ENCODE measurements at places on chromosomes 5 and 9.

GRCh38 chr9:113636165-113636564 is 172.6 kb downstream of the RGS3 start:
- DNase-seq, result no peak

DNA sequence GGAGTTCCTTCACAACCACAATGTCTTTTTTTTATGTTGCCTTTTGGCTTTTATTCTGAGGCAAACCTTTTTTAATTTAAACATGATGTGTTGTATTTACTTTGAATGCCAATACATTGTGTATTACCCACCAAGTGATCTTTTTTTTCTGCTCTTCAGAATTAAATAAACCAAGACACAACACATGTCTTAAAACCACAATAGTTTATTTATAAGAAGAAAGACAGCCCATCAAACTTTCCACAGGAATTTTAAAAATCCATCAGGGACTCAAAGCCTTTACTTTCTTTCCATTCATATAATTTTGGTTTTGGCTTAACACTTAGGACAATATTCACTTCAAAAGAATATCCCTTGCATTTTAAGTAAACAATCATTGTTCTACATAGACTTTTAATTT is 321.8 kb upstream of the MEF2C start:
- no peak for DNase-seq

DNA sequence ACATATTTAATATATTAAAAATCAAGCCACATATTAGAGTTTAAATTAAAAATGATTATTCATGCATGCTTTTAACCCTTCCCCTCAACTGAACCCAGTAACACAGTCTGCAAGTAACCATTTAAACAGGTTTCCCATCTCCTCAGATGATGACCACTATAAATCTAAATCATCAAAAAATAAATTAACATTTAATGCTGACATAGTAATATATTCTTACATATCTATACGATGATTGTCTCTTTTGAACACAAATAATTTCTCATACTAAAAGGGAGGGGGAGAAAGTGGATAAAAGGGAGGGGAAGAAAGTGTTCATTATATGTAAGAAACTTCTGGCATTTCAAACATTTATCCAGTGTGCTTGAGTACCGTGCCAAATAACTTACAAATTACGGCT is 701.6 kb downstream of the MTRR start:
- DNase-seq, result no peak

DNA sequence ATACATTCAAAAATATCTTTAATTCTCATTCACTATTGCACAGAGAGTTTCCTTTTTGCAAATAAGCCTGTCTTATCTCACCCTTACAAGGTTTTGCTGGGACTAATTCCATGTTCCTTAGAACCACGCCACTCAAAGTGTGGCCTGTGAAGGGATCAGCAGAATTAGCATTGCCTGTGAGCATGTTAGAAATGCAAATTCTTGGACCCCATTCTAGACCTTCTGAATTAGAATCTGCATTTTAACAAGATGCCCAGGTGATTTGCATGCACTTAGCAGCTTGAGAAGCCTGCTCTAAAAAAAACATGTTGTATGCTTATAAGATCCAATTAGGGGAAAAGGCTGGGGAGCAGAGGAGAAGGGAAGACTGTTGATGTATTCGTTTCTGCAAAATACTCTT is 460.0 kb downstream of the NTRK2 start:
- DNase-seq, result no peak

DNA sequence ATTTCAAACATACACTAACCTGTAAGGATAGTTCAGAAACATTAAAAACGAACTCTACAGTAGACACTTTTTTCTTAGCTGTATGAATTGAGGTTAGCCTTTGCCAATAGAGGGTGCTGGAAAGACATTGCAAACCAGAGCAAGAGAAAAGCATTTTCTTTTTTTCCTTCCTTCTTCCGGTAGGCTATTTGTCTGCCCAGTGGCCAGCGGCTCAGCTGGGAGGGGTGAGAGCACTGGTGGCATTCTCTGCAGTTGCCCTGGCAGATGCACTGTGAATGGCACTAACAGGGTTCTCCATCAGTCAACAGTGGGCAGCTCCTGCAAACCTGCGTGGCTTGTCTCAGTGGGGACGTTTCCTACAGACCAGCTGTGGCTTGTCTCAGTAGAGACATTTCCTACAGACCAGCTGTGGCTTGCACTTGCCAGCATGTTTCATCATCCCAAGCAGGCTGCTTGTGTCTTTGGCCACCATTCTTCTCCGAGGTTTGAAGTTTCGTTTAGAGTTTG is 984.5 kb upstream of the CDH18 start:
- DNase-seq, result no peak

Measured in AG20443 (cell line).